ENCODE measurements at places on chromosomes 7 and 10.

DNA sequence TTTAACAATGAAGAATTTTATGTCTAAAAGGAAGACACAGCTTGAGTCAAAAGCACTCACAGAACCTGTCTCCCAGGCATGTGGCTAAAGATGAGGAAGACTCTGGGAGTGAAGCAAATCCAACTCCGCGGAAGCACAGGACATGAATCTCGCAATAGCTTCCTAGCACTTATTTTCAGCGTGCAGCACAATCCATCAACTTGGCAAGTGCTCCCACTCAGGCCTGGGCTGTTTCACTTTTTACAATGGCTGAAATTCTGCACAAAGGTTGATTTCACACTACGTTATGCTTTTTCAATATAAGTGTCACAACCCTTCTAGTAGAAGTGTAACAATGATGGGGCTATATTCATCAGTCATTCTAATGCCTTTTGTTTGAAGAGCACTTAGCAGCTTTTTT is 180.2 kb downstream of the XPNPEP1 start:
- no peak for DNase-seq

GRCh38 chr10:50624866-50625501 is 1.2 kb upstream of the SGMS1 start:
- peak; percentile 57 for DNase-seq

DNA sequence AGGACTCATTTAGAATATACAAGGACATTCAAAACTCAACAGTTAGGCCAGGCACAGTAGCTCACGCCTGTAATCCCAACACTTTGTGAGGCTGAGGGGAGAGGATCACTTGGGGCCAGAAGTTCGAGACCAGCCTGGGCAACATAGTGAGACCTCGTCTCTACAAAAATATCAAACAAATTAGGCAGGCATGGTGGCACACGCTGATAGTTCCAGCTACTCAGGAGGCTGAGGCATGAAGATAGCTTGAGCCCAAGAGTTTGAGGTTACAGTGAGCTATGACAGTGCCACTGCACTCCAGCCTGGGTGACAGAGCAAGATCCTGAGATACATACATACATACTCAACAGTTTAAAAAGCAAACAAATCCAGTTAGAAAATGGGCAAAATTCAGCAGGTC is 44.9 kb downstream of the GNA12 start:
- DNase-seq = no peak

DNA sequence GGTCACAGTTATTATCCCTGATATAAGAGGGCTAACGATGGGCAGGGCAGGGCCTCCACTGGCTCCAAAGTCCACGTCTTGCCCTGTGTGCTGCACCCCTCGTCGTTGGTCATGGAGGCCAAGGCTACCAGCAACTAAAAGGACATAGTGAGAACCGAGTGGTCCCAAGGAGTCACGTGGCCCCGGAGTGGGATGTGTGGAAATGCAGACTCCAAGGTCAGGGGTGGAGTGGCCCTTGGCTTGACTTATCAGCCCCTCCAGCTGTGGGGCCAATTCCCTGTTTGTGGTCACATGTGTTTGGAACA is 30.7 kb downstream of the BTBD16 start:
- DNase-seq = no peak

- DNase-seq = no peak
These were observed 99.6 kb upstream of the DIP2C start for GRCh38 chr10:788796-789748.

DNA sequence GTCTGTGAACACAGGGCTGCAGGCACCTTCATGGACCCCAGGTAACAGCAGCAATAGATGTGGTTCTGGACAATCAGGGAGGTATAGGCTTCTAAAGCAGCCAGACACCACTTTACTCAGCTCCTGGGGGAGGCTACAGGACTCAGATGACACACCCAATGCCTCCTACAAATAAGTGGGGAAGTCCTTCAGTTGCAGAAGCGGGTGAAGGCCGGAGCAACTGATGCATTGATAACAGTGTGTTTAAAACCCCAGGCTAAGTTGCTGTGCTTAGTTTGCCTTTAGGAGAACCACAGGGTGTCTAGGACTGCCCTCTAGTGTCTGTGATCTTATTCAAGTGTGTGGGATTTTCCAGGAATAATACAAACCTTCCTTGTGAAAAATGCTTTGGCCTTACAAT is 5.9 kb upstream of the ITGA8 start:
- peak; percentile 5 for DNase-seq

- no peak for DNase-seq
These were observed 152.7 kb downstream of the MAD1L1 start for GRCh38 chr7:2080060-2080387.

DNA sequence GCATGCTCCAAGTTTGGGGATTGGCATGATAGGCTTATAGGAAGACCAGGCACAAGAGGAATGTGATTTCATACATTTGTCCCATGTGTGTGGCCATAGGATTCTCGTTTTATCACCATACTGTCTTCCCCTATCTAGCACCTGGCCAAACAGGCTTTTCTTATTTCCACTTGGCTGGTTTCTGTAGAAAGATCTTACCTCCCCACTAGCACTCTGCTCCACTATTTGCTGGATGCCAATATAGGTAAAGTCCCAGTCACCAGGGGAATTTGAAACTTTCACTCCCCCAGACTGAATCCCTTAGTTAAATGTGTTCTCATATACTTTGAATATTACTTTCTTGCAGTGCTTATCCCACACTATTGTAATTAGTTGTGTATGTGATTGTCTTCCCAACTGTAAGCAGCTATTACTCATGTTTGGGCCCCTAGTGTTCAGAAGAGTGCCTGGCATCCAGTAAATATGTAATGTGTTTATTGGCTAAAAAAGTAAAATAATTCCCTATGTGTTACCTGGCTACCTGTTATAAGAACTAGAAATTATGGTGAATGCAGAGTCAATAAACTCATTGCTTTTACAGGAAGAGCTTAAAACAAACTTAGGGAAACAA is 109.0 kb downstream of the LRMDA start:
- no peak for DNase-seq

DNA sequence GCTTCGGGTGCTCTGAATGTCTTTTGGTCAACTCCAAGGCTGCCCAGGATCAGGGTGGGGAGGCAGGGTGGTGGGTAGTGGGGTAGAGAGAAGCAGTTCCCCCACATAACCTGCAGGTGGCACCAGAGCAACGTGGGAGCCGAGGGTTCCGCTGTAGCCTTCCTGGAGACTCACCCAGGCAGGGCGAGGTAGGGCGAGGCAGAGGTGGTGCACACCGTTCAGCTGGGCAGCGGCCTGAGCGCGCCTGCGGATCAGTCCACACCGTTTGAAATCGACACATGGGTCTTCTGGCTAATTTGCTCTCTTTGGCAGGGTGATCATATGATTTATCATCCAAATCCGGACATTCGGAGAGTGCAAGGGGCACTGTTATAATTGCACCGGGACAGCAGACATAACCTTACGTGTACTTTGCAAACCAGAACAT is 41.4 kb upstream of the MAP3K8 start:
- peak; percentile 57 for DNase-seq

DNA sequence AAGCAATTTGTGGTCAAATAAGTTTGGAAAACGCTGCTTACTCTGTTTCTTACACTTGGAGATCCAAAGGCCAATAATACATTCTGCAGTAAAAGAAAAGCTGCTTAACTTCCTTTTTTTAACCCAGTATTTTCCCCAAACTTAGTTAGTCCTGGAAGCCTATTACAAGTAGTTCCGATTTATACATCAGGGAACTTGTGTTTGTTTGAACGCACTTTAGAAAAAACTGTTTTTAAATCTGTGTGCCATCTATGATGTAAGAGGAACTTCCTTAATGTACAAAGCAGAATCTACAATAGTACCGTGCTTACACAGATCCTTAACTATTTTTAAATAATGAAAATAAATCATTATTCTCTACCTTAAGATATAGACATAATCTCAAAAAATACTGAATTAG is 23.0 kb downstream of the SFR1 start:
- no peak for DNase-seq

GRCh38 chr7:126856691-126857291 is 395.9 kb downstream of the GRM8 start:
- DNase-seq = no peak

DNA sequence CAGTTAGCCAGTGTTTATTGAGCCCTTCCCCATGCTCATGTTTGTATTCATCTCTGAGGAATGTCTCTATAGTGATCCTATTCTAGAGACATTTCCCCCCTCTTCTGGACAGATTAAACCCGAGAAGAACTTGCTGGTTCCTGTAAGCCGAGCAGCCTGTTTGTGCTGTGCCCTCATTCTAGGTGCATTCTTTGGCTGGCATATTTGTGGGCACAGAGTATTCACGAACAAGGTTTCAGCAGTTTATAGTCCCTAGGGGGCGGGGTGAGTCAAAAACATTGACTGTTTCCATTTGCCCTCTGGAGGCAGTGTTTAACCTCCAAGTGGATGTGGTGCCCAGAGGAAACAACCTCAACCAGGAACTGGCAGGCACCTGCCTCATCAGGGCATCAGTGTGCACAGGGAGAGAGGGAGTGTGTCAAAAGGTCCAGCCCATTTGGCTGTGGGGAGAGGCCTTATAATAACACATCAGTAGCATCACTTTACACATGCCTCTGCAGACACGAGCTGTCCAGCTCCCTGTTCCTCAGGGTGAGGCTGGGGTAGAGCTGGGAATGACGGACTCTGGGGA is 273.3 kb upstream of the LRGUK start:
- DNase-seq = peak; percentile 31

GRCh38 chr7:28806841-28807240 is 151.3 kb downstream of the TRIL start:
- no peak for DNase-seq

GRCh38 chr7:92425311-92425947 is 21.9 kb upstream of the GATAD1 start:
- no peak for DNase-seq

GRCh38 chr7:38893061-38893460 is 15.9 kb downstream of the VPS41 start:
- no peak for DNase-seq

DNA sequence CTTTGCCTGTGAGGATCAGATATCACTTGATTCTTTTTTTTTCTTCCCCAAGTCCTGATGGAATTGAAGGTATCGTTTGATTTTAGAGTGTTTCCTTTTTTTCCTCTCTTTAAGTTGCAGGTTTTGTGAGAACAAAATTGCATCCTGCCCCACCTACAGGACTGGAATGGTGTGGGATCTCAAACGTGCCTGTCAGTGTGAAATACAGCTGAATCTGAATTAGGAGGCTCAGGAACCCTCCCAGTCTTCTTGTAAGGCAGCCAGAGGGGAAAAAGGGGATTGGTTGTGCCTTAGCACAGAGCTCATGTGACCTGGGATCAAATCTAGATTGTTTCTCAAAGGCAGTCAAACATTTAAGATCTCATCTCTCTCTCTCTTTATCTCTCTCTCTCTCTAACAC is 32.7 kb upstream of the KLHL7 start:
- DNase-seq = no peak

GRCh38 chr7:47574482-47575329 is 7.2 kb downstream of the TNS3 start:
- DNase-seq = no peak

All from NCI-H1436 (cell line).